Amniotic epithelial cell (primary cell): ENCODE measurements at places on chromosomes 11 and 22.

GRCh38 chr22:50610041-50610451, 9.5 kb downstream of the MAPK8IP2 start:
- DNase-seq: no peak

- DNase-seq: no peak
Observed at GRCh38 chr11:108593923-108594434, 411 bp upstream of the EXPH5 start.

DNA sequence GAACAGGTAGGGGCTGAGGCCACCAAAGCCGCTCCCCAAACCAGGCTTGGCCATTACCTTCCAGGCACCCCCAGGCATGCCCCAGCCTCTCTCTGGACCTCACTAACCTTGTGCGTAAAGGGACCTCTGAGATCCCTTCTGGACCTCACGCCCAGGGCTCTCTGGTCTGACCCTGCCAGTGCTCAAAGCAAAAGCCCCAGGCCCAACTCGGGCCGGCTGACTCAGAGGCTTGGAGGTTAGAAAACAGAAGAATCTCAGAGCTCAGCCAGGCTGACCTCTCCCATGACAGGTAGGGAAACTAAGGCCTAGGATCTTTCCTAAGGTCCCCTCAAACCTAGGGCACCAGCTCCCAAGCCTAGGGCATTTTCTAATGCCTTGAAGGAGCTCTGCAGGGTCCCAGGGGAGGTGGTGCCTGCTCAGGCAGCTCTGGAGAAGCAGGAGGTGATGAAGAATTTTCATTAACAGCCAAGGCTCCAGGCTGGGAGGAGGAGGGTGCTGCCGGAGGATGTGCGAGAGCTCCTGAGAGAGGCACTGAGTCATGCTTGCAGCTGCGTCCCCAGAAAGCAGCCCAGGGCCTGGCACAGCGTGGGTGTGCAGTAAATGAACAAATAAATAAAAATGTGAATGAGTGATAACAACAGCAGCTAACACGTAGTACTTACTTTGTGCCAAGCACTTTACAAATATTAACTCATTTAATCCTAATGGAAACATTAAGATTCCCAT, 25.6 kb downstream of the ARRB1 start:
- DNase-seq: peak; percentile 93

GRCh38 chr11:8269636-8270035, 6.0 kb upstream of the LMO1 start:
- no peak for DNase-seq

GRCh38 chr11:88282747-88283515, 54.6 kb downstream of the CTSC start:
- no peak for DNase-seq
